A549 (cell line): ENCODE measurements at places on chromosomes 2 and 18. TPM values are rescaled to one million over a fixed set of nuclear protein-coding genes. Genes with fewer than 3 reads are reported as not detected.

DNA sequence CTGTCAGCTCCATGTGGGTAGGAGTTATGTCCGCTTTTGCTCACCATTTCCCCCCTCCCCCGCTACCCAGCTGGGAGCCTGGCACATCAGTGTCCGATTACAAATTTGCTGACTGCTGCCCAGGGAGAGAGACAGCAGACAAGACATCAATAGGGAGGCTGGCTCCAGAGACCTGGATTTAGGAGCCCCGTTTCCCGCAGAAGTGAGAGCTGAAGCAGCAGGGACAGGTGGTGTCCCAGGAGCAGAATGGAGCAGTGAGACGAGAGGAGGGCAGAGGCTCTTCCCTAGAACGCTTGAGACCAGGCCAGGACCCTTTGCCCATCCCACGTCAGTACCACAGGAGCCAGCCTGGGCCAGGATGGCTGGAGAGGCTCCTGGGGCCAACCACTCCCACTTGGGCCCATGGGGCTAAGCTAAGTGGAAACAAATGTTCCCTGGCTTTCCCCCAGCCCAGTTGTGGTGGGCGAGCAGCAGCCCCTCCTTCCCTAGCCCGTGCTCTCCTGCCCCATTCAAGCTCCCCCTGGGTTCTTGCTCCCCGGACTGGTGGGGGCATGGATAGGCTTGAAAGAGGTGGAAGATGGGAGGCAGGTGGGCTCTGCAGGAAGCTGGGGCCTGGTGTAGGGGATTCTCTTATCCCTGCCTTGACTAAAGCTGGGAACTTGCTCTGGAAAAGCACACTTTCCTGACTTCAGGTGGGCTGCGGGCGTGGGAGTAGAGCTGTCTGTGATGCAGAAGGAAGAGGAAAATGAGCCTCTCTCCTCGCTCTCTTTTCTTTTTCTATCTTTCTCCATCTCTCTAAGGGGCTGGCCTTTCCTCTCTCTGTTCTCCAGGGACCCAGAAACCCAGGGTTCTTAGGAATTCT, 4.1 kb upstream of the WNT6 start:
- DNase-seq = no peak

- DNase-seq = peak; percentile 82
Observed at GRCh38 chr2:152200565-152201465, 25.3 kb upstream of the STAM2 start.

DNA sequence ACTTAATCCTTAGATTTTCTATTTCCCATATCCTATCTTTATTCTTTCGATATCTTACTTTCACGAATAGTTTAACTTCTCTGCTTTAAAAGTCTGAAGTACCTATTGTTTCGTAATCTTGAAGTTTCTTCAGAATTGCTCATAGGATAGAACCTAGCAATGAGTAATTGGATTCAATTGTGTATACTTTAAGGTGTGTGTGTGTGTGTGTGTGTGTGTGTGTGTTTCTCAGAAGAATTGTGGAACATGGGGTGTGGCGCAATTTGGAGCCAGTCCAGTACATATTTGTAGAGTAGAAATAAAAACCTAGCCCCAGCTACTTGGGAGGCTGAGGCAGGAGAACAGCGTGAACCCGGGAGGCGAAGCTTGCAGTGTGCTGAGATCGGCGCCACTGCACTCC, 897.6 kb downstream of the BCL11A start:
- DNase-seq = no peak

DNA sequence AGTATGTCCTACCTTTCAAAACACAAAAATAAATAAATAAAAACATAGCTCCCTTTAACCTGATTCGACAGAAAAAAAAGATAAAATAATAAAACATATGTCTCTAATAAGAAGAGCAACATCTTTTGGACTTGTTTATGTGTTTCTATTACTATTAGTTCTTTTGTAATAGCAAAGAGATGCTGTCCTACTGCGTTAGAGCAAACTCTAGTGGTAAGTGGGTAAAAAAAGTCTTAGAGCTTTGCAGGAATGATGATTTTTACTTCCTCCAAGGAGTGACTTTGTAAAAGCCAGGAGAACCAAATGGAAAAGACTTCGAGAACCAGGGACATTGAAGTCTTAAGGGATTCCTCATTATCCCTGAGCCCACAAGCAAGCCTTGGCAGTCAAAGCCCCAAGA, 450.1 kb downstream of the METTL4 start:
- no peak for DNase-seq

GRCh38 chr18:37540424-37541138, 25.0 kb downstream of the CELF4 start:
- no peak for DNase-seq

GRCh38 chr18:78448106-78448505, 531.5 kb upstream of the SALL3 start:
- DNase-seq = no peak

DNA sequence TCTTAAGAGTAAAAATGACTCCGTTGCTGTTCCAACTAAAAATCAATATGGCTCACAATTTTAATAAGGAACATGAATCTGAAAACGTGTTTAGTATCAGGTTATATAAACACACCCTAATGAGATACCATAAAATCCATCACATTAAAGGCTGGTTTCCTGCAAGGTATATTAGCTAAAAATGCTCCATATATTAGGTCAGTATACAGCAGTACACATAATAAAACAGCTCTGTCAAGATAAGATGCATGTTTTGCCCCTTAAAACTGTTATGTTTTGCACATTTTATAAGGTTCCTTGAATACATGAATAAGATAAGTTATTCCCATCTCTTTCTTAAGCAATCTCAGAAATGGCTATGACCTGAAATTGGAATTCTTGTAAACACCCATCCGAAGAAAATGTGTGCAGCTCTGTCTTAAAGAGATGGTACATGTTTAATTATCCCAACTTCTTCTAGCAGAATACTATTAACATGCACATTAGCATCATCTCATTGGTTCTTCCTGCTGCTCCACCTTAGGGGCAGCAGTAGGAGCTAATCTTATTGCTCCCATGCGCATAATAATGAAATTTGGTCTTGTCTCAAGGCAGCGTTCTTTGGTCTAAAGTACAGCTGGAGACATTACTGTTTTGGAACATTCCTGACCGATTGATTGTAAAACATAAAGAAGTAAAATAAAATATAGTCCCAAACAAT, 836.1 kb upstream of the FANCL start:
- no peak for DNase-seq

DNA sequence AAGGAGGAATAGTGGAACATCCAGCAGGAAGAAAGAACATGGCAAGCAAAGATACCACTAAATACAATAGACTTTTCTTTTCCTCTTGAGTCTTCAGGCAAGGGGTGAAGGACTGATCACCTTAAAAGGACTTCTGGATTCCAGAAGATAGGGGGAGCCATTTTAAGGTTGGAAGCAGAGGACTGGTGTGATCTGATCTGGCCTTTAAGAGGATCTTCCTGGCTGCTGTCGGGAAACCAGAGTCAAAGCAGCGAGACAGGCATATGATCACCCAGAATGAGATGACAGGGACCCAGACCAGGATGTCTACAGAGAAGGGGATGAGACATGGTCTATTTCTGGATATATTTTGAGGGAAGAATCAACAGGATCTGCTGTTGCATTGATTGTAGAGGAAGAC, 558.0 kb downstream of the STK39 start:
- DNase-seq = peak; percentile 41

GRCh38 chr2:42928692-42929545, 136.5 kb upstream of the HAAO start:
- peak; percentile 63 for DNase-seq

DNA sequence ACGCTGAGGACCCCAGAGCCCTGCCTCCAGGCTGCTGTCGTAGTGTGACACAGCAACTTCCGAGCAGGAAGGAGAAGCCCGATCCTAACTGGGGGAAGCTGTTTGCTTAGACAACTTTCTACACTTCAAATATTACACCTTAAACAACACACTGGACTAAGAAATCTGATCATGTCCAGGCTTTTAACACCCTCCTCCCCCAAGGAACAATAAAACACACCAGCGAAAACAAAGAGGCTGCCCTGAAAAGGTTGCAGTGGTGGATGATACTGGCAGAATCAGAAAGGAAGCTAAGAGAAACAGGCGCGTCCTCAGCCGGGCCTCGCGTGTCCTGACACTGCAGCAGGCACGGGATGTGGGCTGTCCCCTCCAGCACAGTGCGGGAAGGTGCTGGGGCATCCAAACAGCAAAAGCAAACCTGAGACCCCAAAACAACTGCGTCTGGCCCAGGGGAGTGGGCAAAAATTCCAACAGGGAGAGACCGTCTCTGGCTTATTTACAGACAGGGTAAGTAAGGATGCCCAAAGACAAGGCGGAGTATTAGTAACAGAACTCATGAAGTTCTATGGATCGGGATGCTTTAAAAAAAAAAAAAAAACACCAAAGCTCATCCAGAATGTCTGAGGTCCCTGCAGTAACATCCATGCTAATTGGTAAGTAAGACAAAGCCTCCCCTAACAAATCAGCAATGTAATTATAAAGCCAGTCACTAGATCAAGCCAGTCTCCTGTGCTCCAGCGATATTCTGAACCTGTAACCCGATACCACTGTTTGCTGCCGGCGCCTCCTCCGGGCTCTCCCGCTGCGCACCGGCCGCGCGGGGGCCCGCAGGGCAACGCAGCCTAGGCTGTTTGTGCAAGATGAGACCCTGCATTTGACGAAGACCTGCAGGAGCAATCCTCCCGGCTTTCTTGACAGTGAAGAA, 9.0 kb downstream of the SERTAD2 start:
- peak; percentile 91 for DNase-seq

DNA sequence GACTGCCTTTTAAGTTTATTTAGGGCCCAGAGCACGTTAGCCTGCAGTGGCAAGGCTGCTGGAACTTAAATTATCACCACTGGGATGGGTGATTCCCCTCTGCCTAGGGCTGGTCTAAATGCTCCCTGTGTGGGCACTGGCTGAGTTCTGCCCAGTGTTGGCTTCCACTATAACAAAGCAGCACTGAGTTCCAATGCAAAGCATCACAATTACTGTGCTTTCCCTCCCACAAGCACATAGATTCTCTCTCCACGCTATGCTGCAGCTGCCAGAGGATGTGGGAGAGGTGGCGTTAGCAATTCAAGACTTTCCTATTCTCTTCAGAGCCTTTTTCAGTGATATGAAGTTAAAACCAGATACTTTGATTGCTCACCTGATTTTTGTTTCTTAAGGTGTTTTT, 328.9 kb upstream of the DDX18 start:
- DNase-seq = no peak

DNA sequence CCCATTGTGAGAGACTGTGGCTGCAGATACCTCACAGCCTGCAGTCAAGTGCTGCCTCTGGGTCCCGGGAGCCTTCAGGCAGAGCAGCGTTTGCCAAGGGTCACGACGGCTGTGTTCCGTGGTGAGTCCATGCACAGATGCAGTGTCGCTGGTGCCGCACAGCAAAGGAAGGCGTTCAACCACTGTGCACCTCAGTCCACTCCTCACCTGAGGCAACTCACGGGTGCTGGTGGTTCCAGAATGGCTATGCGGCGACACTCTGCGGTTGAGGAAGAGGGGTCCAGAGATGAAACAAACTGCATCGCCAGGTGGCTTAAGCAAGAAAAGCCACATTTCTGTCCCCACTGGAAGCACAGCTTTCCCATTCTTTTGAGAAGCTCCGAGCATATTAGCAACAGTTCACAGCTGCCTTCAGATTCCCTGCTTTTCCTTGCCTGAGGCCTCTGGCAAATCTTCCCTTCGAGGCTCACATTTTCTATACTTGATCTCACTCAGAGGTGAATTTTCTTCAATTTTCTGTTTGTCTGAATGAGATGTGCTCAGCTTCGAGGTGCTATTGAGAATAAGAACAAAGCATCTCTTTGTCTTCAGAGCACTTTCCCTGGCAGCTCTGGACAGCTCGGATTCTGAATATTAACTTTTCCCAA, 208.8 kb upstream of the TWIST2 start:
- DNase-seq = no peak

DNA sequence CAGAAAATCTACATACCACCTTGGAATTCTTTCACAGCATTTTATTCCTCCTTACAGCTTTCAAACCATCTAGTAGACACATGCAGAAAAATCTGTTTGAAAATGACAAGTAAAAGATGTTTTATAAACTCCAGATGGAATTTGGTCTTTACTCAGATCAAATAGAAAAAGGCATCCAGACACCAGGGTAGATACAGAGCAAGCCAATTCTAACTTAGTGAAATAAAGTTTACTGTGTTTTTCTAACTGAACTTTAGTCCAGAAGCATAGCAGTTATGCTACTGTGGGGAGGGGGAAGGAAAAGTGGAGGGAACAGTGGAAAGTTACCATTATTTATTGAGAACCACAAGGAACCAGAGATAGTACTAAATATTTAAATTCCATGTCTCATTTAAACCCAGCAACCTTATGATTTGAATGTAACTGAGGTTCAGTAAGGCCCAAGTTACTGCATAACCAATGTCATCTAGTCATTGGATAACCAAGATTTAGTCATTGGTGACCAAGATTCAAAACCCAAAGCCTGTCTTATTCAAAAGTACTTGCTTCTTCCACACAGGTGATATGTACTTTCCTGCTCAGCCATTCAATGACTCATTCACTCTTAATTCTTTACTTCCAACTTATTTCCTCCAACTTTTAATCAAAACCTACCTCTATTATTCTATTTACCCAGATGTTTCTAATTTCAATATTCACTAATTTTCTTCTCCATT, 57.7 kb downstream of the RAD51AP2 start:
- no peak for DNase-seq

DNA sequence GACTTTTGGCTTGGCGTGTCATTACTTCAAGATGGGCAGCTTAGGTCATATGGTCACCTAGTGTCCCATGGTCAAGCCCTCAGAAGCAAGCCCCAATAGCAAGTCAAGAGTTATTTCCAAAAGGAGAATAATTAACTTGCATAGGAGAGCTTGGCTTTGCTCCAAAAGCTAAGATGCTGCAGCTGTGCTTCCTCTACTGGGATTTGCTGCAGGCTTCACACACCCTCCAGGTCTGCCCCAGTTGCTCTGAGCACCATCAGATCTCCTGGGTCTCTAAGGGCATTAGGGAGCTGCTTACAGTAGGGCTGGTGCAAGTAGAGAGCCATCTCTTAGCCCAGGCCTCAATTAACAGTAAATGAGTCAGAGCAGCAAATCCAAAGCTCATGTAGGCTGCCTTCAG, 46.6 kb downstream of the THUMPD2 start:
- no peak for DNase-seq

GRCh38 chr2:226423498-226423960, 376.1 kb downstream of the IRS1 start:
- no peak for DNase-seq

Gene REG1B
- not detected in 3 replicates for polyA plus RNA-seq

Gene EML6
- 1.4 to 1.8 TPM (median 1.7 TPM) in 3 replicates for polyA plus RNA-seq

Gene CHRND
- polyA plus RNA-seq = not detected in 3 replicates

Gene SOX11
- not detected in 3 replicates for polyA plus RNA-seq

Gene SPAG16
- 19.1 to 22.3 TPM (median 21.6 TPM) in 3 replicates for polyA plus RNA-seq

Gene TNFRSF11A
- 1.9 to 2.1 TPM (median 2.0 TPM) in 3 replicates for polyA plus RNA-seq
